ENCODE measurements at places on chromosomes 12 and 14.

DNA sequence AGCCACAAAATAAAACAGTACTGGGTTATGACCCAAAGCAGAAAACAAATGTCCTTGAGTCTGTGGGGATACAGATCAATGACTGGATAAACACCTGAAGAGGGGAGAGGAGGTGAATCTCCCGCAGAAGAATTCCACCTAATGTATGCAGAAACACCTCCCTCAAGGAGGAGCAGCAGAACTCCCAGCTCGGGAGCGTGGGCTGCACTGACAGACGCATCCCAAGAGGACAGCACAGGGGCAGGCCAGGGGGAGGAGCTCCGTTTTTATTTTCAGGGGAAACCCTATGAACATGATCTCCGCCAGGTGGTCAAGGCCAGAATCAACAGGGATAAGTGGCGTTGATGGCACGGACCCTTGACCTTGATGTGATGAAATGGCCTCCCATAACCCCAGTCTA lies 41.8 kb upstream of the PPP2R5C start:
- no peak for DNase-seq

DNA sequence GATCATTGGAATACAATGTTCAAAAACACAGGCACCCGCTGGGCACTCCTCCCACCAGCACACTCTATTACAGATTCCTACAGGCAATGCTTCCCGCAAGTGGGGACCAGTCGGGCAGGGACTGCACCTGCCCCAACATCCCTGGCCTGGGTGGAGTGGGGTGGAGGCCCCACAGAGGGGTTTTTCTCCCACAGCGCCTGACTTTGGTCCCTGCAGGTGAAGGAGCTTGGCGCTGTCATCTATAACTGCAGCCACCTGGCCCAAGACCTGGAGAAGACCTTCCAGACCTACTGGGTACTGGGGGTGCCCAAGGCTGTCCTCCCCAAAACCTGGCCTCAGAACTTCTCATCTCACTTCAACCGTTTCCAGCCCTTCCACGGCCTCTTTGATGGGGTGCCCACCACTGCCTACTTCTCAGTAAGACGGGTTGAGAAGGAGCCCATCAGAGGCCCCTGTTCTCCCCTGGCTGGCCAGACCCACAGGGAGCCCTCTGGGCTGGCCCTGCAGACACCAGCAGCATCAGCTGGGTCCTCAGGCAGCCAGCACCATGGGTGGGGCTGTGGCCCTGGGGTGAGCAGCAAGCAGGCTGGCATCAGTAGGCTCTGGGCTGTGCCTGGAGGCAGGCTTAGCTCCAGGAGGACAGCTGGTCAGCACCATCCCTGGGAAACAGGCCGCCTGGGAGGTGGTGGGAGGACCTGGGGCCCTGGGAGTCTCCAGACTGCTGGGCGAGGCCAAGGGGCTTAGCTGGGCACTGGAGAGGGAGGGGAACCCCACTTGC lies 6.0 kb downstream of the PLD4 start:
- DNase-seq = no peak

DNA sequence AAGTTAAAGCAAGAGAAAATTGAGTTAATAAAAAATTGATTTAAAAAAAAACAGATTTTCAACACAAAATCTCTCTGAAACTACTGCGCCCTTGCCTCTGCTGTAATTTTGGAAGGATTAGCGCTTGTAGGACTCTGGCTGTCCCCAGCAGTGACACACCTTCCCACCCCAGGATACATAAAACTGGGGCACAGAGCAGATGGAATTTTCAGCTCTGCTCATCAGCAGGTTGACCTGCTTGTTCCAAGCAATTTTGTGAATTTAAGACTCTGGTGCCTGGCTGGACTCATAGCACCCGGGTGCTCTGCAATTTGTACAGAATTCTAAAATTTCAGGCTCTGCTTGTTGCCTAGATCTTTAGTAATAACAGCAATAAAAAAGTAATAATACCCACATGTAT lies 257.8 kb upstream of the GARIN6 start:
- DNase-seq = no peak

DNA sequence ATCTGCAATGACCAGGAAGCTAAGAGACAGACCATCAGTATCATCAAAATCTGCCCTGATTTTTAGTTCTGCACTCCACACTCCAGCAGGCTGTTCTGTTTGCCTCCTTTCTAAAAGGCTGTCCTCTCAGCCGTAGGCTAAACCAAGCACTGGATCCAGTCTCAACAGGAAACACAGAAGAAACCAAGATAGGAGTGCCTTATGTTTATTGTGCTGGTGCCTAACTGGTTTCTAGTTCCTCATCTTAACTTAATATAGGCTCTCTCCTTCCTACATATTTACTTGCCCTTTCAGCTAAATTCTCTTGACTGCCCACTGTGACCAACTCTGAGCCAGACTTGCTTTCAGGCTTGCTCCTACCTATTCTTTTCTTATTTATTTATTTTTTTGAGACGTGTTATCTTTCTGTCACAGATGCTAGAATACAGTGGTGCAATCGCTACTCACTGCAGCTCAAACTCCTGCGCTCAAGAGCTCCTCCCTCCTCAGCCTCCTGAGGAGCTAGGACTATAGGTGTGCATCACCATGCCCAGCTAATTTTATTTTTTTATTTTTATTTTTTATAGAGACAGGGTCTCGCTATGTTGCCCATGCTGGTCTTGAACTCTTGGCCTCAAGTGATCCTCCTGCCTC lies 30.8 kb downstream of the GALNT4 start:
- no peak for DNase-seq

Measured in stimulated activated naive CD4-positive, alpha-beta T cell treated with Interleukin-2 at 50 U/mL for 16 hours (primary cell).